Pericardium fibroblast (primary cell): ENCODE measurements at places on chromosomes 12 and 14. TPM values are rescaled to one million over a fixed set of nuclear protein-coding genes. Genes with fewer than 3 reads are reported as not detected.

Gene CPNE6
- total RNA-seq: not detected in 2 replicates

Gene ACSM4
- not detected in 2 replicates for total RNA-seq

Gene OVCH1
- 0.12 and 0.17 TPM in 2 replicates for total RNA-seq

Gene TBC1D30
- under 0.01 and 0.09 TPM in 2 replicates for total RNA-seq

Gene EFS
- 8.6 and 12.9 TPM in 2 replicates for total RNA-seq

Gene DTX1
- 0.09 and 0.93 TPM in 2 replicates for total RNA-seq

Gene SALL2
- 6.9 and 8.5 TPM in 2 replicates for total RNA-seq

Gene CLEC1A
- total RNA-seq: 0.09 and 0.23 TPM in 2 replicates

Gene FZD10
- 0.17 TPM in 1 of 2 replicates, not detected in the other for total RNA-seq

Gene PTPRO
- 0.09 and 0.23 TPM in 2 replicates for total RNA-seq

Gene PUS7L
- 6.9 and 11.1 TPM in 2 replicates for total RNA-seq

Gene ASB8
- 14.5 and 15.8 TPM in 2 replicates for total RNA-seq

Gene APOLD1
- total RNA-seq: 0.77 and 2.0 TPM in 2 replicates

Gene HNF1A
- total RNA-seq: 0.23 TPM in 1 of 2 replicates, not detected in the other
